ENCODE measurements at places on chromosomes 3 and 15.
A peak's percentile ranks its signal among the peaks of the same experiment; 100 is the strongest.

DNA sequence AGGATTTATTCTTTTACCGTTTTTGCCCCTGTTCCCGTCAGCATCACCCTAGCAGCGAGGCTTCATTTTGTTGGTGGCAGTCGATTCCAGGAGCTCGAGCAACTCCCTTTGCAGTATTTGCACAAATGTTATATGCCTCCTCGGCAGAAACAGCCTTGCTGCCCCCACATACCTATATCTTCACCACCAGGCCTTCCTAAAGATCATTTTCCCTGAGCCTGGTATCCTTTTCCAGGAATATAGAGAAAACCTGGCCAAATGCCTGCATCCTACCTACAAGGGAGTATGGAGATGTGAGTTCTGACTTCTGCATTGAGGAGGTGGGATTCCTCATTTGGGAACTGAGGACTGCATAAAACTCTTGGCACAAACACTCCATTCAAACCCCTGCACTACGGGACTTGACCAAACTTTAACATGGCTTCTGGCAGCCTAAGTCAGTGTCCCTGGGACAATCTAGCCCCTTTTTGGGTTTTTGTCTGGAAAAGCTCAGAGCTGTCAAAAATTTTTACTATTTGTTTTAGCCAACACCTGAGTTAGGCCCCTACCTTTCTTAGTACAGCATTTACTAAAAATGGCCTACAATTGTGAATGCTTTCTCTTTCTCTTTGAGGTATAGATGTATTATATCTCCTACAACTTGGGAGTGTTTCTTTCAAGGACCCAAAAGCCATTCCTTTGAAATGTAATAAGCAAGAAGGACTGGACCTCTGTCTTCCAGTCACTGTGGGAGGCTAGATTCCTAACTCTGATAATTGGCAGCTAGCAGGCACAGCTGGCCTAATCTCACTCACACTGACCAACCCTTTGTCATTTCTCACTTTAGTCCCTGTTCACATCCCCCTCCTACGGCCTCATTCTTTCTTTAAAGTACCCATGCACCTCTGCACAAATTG is 12.1 kb upstream of the UBE2Q2 start:
- H3K4me1 ChIP-seq: no peaks in the 10 kb centered on the region
- H3K36me3 ChIP-seq: no peaks in the 10 kb centered on the region
- no peak overlapping the region for H3K27ac ChIP-seq
- no peak overlapping the region for H3K4me3 ChIP-seq
- DNase-seq: no peak

- H3K27me3 ChIP-seq: no peaks in the 10 kb centered on the region
- H3K36me3 ChIP-seq: no peaks in the 10 kb centered on the region
- peak overlapping the region; percentile 89 for H3K27ac ChIP-seq
- peaks cover 30% of the 10 kb centered on the region for H3K4me1 ChIP-seq
Measured at GRCh38 chr3:42729404-42730145, 27.0 kb upstream of the HHATL start.

GRCh38 chr15:36666228-36666905 is 86.9 kb downstream of the CDIN1 start:
- no peaks in the 10 kb centered on the region for H3K36me3 ChIP-seq
- no peak overlapping the region for H3K27ac ChIP-seq
- no peak overlapping the region for H3K4me3 ChIP-seq
- no peak for DNase-seq
- no peaks in the 10 kb centered on the region for H3K4me1 ChIP-seq

DNA sequence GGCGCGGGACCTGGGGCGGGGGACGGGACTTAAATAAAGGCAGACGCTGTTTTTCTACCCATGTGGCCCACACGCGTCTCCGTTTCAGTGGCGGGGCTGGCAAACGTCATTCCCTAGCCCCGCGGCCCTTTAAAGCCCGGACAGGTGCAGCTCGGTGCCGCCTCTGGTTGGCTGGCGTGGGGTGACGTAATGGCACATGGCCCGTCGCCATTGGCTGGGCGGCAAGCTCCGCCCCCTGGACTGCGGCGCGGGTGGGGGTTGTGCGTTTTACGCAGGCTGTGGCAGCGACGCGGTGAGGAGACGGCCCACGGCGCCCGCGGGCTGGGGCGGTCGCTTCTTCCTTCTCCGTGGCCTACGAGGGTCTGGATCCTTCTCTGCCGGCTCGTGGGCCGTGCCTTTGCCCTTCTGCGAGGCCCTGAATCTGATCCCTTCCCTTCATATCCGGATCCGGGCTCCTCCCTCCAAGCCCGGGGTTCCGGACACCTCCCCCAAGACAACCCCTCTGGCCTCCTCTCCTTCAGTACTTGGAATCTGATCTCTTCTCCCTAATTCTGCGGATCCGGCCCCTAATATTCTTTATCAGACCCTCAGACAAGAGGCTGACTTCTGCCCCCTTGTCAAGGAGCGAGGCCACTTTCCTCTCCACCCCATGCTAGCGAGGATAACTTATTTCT is at the start of gene CRELD1:
TSS of gene CRELD1 (plus strand) at position 274 of the 674 bp plus-strand sequence. CDS start 605 bp downstream, outside the sequence.
- DNase-seq: peak; percentile 96
- H3K4me3 ChIP-seq: peak within 1 kb of the TSS; percentile 89
- H3K27me3 ChIP-seq: no peaks in the 10 kb centered on the region
- peak within 1 kb of the TSS; percentile 97 for H3K27ac ChIP-seq
- peaks cover 29% of the 10 kb centered on the region for H3K4me1 ChIP-seq

GRCh38 chr15:85314146-85314545 is 66.3 kb upstream of the AKAP13 start:
- H3K27me3 ChIP-seq: no peaks in the 10 kb centered on the region
- no peak overlapping the region for H3K4me3 ChIP-seq
- no peaks in the 10 kb centered on the region for H3K36me3 ChIP-seq
- DNase-seq: no peak
- H3K27ac ChIP-seq: no peak overlapping the region

DNA sequence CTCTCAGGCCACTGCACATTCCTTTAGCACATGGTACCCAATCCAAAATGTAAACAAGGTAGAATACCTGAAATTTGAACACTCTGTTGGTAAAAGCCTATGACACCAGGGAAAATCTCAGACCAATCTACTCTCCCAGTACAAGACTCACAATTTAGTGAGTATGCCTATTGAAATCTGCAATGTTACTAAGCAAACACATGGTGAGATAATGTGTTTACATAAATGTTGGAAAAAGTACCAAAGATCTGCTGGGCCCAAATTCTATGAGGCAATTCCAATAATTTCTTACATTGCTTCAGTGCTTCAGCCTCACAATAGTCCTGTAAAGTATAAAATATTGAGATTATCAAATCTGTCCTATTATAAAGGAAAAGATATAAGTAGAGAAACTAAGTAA is 536.1 kb downstream of the PYDC2 start:
- H3K27ac ChIP-seq: no peak overlapping the region
- no peak for DNase-seq
- no peaks in the 10 kb centered on the region for H3K36me3 ChIP-seq
- H3K27me3 ChIP-seq: no peaks in the 10 kb centered on the region

GRCh38 chr15:101255051-101255395 is 3.2 kb upstream of the CHSY1 start:
- H3K36me3 ChIP-seq: no peaks in the 10 kb centered on the region
- no peak for DNase-seq
- H3K27me3 ChIP-seq: no peaks in the 10 kb centered on the region
- H3K4me3 ChIP-seq: no peak overlapping the region

- H3K27me3 ChIP-seq: no peaks in the 10 kb centered on the region
- DNase-seq: peak; percentile 44
- H3K4me3 ChIP-seq: peak overlapping the region; percentile 47
- peak overlapping the region; percentile 55 for H3K27ac ChIP-seq
- peaks cover 43% of the 10 kb centered on the region for H3K4me1 ChIP-seq
Measured at GRCh38 chr3:16849229-16849628, 35.5 kb upstream of the PLCL2 start.

- no peaks in the 10 kb centered on the region for H3K27me3 ChIP-seq
- H3K27ac ChIP-seq: peak overlapping the region; percentile 22
- no peaks in the 10 kb centered on the region for H3K36me3 ChIP-seq
- peaks cover 13% of the 10 kb centered on the region for H3K4me1 ChIP-seq
- no peak overlapping the region for H3K4me3 ChIP-seq
Measured at GRCh38 chr15:72033711-72034110, 84.2 kb downstream of the MYO9A start.

- no peak for DNase-seq
- H3K4me1 ChIP-seq: peaks cover 14% of the 10 kb centered on the region
- H3K27ac ChIP-seq: no peak overlapping the region
- no peaks in the 10 kb centered on the region for H3K27me3 ChIP-seq
Measured at GRCh38 chr15:63605816-63606215, 8.6 kb downstream of the FBXL22 start.

Data from gastrocnemius medialis (tissue), 4 donors.